Neural crest cell (in vitro differentiated cells): ENCODE measurements at places on chromosomes 1 and 21. TPM values are rescaled to one million over a fixed set of nuclear protein-coding genes. Genes with fewer than 3 reads are reported as not detected.

DNA sequence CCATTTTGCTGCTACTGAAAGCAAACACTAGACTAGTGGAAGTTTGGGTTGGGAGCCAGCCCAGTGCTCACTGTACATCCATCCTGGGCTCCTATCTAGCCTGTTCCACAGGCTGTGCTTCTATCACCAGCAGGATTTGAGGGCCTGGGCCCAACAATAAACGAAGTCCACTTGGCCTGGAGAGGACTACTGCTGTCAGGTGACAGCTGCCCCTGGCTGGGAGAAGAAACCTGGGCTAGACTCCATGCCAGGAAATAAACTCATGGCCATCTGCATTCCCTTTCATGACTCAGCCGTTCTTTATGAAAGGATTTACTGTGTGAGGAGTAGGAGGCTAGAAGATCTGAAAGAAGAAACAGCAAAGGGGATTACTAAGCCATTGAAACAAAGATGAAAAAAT is 35.5 kb downstream of the COLGALT2 start:
- DNase-seq: no peak

DNA sequence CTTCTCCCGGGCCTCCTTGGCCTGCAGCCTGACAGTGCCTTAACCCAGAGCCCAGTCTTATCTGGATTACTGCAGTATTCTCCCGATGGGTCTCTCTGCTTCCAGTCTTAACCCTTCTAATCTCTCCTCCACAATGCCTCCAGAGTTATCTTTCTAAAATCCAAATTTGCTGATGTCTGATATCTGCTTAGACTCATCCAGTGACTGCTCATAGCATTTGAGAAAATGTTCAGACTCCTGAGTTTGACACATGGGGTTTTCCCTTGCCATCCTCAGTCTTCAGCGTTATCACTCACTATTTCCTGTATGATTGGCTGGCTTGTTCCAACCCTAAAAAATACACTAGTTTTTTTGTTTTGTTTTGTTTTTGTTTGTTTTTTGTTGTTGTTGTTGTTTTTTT is 102.0 kb downstream of the FMN2 start:
- no peak for DNase-seq

DNA sequence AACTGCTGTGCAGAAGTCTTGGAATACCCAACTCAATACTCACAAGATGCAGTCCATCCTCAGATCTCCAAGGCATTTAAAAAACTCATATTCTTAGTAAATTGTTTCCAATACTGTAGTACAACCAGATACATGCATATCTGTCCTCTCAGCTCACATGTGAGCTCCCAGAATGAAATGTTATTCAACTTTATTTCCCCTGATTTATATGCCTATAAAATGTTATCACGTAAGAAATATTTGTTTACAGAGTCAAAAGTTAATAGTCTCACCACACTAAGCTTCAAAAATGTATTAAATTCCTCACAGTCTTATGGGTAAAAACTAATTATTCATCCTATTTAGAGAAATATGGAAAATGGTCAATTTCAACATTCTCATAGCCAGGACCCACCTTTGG is 56.6 kb downstream of the LTN1 start:
- no peak for DNase-seq

- DNase-seq: no peak
Measured at GRCh38 chr1:64084451-64084850, 119.0 kb upstream of the UBE2U start.

GRCh38 chr21:18663663-18664062 is 260.1 kb upstream of the TMPRSS15 start:
- no peak for DNase-seq

The TRAF3IP3 gene
- total RNA-seq: not detected in 2 replicates
